Stimulated activated CD8-positive, alpha-beta memory T cell treated with anti-CD3 and anti-CD28 coated beads, Interleukin-4, amount 100 ng/mL, for 48 hours (primary cell): ENCODE measurements at places on chromosomes 13 and 19.
A peak's percentile ranks its signal among the peaks of the same experiment; 100 is the strongest.

DNA sequence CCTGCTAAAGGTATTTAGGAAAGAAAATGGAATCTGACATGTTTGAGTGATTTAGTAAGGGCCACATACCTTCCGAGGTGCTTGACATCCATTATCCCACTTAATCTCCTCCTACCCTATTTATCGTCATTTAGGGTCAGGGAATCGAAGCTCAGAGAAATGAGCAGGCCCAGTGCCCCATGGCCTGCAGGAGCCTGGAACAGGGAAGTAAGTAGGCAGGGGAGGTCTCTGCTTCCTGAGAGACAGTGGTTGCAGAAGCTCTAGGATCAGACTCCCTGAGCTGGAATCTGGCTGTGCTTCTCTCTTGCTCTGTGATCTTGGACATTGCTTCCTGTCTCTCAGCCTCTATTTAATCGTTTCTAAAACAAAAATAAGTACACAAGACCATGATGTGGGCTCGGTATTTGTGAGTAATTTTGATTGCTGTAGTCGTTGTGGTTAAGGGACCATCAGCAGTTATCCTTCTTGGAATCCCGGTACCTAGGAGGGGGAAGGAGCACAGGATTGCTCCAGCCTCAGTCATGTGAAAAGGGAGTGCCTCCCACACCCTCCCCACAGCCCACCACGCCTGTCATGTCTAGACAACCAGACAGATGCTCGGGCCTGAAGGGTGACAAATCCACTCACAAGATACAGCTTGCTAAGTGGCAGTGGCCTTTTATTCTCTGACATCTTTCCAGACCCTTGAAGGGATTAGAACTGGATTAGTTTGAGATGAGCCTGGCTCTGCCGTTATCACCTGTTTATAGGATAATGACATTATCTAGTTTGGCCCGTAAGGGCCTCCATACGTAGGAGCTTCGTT, 169.2 kb upstream of the TSHZ3 start:
- DNase-seq, result no peak

GRCh38 chr19:42989851-42990250, 36.4 kb downstream of the PSG11 start:
- no peak for DNase-seq

- DNase-seq, result no peak
Observed at GRCh38 chr13:50359779-50360178, 344.5 kb downstream of the KCNRG start.

DNA sequence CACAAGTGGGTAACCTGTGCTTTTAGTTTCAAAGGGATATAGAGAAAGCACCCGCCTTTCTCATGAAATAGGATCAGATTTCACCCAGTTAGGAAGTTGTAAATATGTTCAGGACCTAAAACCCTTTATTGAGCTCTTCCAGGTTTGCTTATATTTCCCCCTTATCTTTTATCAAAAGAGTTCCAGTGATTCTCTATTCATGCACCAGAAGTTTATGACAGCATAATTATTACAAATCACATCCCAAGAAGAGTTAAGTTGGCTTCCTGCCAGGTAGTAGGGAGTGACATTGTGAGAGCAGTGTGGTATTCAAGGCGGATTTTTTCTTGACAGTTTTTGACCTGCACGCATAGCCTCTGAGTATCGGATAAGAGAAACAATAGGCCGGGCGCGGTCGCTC, 190.3 kb downstream of the STK24 start:
- DNase-seq, result no peak

GRCh38 chr13:66992183-66992582, 238.0 kb downstream of the PCDH9 start:
- DNase-seq, result no peak

DNA sequence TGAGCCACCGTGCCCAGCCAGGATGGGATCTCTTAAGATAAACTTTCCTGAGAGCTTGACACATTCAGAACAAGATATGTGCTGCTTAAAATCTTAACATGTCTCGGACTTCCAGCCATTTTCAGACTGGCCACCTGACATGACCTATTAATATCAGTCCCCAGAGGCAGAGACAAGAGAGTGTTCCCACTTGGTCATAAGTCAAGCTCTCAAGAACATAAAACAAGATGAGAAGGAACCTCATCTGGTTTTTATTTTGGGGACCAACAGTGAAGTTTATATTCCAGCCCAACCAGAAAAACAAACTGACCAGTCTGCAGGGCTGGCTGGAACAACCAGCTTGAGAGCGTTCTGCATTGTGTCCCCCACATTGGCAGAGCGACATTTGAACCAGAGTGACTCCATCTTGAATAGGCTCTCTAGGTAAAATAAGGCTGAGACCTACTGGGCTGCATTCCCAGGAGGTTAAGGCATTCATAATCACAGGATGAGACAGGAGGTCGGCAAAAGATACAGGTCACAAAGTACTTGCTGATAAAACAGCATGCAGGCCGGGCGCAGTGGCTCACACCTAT, 21.8 kb upstream of the PLEKHF1 start:
- no peak for DNase-seq

GRCh38 chr19:12834976-12835757, 788 bp upstream of the RTBDN start:
- peak; percentile 53 for DNase-seq

DNA sequence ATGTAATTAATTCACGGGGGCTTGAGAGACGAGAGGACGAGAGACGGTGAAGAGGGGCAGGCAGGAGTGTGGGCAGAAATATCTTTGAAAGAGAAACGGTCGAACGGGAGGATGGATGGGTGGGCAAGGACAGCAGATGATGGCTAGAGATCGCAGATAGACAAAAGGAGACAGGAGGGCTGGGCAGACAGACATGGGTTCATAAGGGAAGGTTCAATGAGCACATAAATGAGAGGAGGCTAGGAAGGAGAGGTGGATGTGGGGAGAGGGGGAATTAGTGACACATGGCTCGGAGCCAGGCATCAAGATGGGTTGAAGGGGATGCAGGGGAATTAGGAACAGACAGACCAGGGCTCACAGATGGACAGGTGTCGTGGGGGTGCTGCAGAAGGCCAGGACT, 1.1 kb downstream of the SYT3 start:
- DNase-seq, result no peak

- no peak for DNase-seq
Observed at GRCh38 chr13:32609428-32609827, 23.2 kb downstream of the PDS5B start.

GRCh38 chr13:85694992-85695391, 104.2 kb downstream of the SLITRK6 start:
- no peak for DNase-seq

- peak; percentile 34 for DNase-seq
Observed at GRCh38 chr13:33015791-33016323, 366 bp upstream of the KL start.

DNA sequence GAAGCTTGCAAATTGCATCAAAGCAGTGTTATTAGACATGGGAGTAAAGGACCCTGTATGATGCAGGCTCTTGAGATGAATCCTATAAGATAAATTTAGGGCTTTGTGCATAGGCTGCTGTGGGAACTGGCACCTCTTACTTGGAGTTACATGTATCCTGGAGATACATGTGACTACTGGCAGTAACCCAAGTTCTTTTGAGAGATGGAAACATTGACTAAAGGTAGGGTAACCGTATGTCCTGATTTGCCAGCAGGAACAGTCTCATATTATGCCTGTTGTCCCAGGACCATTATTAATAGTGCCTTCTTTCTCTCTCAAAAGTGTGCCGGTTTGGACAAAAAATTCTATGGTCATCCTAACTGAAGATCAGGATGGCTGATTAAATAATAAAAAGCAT, 195.4 kb downstream of the LACC1 start:
- DNase-seq, result no peak

DNA sequence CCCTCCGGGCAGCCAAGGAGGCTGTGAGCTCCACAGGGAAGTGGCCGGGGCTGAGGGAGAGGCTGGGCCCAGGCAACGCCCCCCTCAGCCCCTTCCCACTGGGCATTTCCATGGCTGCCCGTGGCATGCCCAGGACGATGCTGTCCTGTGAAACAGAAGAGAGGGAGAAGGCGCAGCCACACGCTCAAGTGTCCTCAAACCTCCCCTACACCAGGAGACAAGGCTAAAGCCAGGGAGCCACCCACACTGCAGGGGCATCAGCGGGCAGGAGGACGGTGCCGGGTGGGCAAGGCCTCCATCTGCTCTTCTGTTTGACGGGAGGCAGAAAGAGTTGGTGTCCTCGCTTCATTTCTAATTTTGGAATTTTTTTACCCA, 14.2 kb upstream of the PROZ start:
- peak; percentile 1 for DNase-seq

DNA sequence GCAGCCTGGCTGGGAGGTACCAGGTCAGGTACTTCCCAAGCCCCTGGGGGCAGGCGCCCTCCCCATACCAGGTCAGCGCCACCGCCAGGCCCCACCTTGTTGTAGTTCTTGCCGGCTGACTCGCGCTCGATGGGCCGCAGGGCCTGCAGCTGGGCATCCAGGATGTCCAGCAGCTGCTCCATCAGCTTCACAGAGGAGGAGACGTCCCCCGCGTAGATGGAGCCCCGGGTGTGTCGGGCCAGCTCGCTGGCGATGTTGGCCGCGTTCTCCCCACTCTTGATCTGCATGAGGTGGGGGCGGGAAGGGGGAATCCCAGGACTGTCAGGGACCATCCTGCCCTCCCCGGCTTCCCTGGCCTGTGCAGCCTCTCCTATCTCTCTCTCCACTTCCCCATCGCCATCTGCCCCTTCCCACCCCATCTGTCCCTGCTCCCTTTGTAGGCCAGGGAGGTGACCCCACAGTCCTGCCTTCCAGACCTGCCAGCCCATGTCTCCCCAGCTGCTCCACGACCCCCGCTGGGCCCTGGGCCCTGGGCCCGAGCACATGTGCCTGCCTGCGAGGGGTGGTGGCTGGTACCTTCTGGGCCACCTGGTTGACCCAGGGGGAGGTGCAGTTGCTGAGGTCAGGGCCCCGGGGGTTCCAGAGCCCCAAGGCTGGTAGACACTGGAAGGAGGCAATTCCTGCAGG, 23.8 kb upstream of the ASF1B start:
- no peak for DNase-seq

- no peak for DNase-seq
Observed at GRCh38 chr19:48147597-48148175, 22.5 kb downstream of the LIG1 start.

GRCh38 chr13:45208132-45208531, 7.3 kb upstream of the KCTD4 start:
- no peak for DNase-seq

DNA sequence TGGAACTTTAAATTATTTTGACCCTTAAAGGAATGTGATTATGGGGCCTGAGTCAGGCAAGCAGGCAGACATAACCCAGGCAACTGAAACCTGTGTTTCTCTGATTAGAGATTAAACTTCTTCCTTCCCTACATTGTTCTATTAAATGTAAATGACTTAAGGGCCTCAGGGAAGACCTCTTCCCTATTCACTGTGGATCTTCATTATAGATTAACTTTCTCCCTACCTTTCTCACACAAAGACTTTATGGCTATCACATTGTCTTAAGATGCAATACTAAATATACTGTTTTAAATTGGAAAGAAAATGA, 8.8 kb upstream of the METTL21C start:
- DNase-seq, result no peak
